ENCODE measurements at places on chromosomes 12 and 14. TPM values are rescaled to one million over a fixed set of nuclear protein-coding genes. Genes with fewer than 3 reads are reported as not detected.

- no peak for DNase-seq
Observed at GRCh38 chr12:62891805-62892549, 43.0 kb downstream of the PPM1H start.

GRCh38 chr12:80400571-80400991 is 43.5 kb upstream of the PTPRQ start:
- no peak for DNase-seq

The SMCO2 gene
- 0.57 TPM for polyA plus RNA-seq

GRCh38 chr12:65518771-65519170 is 240.3 kb downstream of the MSRB3 start:
- DNase-seq: no peak

DNA sequence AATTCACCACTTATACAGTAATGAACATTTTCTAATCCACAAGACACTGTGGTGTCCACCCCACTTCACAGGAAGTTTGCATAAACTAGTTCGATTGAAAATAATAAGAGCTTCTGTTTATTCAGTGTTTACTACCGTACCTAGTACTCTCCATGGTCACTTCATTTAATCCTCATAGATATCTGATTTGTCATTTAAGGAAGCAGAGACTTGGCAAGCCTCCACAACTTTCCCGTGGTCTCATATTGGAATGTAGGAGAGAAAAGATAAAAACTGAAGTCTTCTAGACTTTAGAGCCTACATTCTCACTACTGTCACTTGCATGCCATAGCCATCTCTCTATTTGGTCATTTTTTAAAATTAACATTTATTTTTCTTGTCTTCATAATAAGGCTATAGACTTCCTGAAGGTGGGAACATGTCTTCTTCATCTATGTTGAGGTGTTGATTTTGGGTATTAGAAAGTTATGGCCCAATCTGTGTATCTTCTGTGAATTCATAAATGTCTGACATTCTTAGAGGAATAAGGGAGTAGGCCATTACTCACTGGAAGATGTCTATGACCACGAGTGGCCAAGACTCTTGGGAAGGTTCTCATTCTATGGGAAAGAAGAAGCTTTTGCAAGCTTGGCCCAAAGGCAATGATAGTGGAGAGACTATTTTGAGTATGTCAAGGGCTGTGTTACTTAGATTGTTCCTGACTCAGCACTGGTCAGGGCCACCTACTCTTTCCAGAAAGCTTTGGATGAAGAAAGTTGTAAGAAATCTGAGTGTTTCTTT is 423.7 kb downstream of the LRIG3 start:
- DNase-seq: no peak

- no peak for DNase-seq
Observed at GRCh38 chr14:48628870-48629269, 953.5 kb upstream of the MDGA2 start.

The PTCSC3 gene
- polyA plus RNA-seq: not detected

- DNase-seq: no peak
Observed at GRCh38 chr12:50218386-50218785, 51.2 kb upstream of the CERS5 start.

The GPR162 gene
- polyA plus RNA-seq: 5.3 TPM

- DNase-seq: no peak
Observed at GRCh38 chr14:103341250-103342129, 7.5 kb downstream of the EIF5 start.

GRCh38 chr12:109863847-109864712 is 16.3 kb downstream of the GLTP start:
- no peak for DNase-seq

- no peak for DNase-seq
Observed at GRCh38 chr14:91273885-91274273, 29.4 kb upstream of the GPR68 start.

DNA sequence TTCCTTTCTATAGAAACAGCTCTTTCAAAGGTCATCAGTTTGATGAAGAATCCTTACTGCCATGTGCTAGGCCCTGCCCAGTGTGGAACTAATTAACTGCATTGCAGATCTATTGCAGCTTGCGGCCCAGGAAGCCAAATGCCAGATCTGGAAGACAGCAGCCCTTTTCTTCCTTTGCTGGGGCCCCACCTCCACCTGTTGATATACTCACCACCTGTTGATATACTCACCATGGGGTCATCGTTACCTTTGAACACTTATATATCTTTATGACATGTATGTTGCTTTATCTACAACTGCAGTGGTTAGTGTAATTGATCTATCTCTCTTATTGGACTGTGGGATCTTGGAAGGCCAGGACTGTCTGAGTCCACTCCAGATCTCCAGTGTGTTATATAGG is 292.5 kb downstream of the ATP23 start:
- DNase-seq: no peak

DNA sequence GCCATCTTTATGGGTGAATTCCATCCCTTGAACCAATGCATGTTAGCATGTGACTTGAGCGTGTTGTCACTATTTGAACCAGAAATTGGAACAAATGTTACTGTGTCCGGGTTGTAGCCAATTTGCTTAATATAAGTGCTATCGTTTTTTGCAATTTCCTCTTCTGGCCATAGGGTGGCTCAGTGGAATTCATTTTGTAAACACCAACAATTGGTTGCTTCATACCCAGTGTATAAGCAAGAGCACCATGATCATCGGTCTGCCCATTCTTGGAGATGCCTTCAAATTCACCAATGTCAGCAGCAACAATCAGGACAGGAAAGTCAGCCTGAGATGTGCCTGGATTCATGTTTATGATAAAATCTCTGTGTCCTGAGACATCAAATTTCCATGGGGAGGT is 5.0 kb upstream of the NEDD1 start:
- no peak for DNase-seq

The MYG1 gene
- polyA plus RNA-seq: 240 TPM

DNA sequence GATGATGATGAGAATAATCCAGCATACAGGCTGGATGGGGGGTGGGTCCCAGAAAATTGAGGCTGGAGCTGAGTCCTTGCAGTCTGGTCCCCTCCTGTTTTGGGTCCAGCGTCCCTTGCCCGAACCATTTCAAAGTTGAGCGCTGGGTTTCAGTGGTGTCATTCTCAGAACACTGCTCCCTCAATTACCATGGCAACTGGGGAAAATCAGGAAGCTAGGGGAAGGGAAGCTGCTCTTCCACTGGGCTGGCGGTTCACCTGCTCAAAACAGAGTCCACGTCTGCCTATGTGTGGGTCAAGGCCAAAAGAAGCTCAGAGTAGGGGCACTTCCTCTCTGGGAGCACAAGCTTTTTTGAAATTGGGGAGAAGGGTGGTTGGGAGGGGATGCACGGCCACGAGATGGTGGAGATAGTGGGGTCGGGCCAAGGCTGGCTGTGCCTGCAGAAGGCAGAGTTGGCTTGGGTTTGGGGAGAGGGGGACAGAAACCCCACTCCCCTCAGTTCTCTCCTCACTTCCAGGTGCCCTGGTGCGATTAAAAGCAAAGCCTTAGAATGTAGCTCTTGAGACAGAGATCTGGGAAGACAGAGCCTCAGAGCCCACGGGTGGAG is 1.7 kb upstream of the NOS1 start:
- no peak for DNase-seq

The OTOGL gene
- polyA plus RNA-seq: 0.08 TPM

DNA sequence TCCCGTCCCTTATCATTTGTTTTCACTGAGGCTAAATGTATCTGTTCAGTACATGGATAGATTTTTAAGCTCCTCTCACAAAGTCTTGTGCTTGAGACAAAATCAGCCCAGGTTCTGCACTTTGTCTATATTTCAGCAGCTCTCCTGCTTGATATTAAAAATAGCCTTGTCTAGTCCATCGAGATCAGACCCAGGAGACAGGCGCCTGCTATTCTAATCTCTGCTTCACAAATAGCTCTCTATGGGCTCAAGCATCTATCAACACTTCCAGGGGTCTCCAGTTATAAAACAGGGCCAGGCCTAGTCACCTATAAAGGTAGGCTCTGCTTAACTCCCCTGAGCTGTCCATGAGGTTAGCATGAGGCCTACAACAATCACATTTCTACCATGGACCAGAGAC is 62.5 kb downstream of the ZFP36L1 start:
- DNase-seq: no peak

The MMP19 gene
- 15.8 TPM for polyA plus RNA-seq

DNA sequence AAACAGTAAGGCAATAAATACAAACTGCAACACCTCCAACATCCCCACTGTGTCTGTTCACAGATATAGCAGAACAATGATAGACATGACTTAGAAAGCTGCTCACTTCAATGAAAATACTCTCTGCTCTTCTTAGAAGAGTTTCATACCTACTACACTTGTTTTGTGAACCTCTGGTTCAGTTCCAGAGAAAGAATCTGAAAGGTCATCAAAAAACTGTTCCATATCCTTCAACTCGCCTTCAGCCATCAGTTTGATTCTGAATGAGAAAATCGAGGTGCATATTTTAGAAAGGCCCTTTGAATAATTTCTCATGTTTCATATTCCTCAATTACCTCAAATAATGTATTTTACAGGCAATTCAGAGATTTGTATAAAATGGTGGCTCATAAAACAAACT is 5.5 kb downstream of the ANAPC5 start:
- no peak for DNase-seq

DNA sequence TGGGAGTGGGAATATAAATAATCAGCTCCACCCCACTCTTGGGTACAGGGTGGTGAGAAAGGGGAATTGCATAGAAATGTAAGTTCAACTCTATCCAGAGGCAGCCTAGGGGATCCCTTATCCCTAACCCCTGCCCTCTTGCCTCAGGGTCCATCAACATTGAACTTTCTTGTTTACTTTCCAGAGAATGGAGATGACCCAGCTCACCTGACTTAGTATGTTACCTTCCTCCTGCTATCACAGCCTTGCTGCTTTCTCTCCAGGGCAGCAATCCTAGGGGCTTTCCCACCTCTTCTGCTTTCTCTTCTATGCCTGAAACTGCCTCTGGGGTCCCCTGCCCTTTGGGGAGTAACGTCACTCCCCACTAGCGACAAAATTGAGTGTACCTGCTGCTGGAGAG is 2.7 kb downstream of the LRP1 start:
- DNase-seq: no peak

DNA sequence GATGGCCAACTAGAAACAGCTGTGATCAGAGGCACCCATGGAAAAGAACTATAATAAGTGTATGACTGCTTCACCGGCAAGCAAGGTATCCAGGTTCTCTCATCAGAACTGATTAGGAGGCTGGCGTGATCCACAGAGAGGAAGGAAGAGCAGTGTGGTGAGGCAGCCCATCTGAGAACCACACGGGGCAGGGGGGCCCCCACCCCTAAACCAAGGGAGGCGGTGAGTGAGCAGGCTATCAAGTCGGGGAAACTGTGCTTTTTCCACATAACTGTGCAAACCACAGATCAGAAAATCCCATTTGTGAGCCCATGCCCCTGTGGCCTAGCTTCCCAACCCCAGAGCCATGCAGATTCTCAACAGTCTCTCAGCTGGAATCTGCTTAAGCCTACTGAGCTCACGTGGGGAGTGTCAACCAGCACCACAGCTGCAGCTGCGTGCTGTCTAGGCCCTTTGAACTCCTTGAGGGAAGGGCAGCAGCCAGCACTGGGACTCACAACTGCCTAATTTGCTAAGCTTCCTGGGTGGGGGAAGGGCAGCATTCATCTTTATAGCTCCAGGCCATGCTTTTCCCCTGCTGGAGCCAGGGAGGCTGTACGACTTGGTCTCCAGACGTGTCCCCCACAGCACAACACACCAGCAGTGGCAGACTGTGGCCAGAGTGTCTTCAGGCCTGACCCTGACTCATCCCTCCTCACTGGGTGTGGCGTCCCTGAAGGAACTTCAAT is 444.4 kb upstream of the ATP2B1 start:
- no peak for DNase-seq

GRCh38 chr12:57736741-57737466 is 1.6 kb downstream of the AGAP2 start:
- DNase-seq: no peak

DNA sequence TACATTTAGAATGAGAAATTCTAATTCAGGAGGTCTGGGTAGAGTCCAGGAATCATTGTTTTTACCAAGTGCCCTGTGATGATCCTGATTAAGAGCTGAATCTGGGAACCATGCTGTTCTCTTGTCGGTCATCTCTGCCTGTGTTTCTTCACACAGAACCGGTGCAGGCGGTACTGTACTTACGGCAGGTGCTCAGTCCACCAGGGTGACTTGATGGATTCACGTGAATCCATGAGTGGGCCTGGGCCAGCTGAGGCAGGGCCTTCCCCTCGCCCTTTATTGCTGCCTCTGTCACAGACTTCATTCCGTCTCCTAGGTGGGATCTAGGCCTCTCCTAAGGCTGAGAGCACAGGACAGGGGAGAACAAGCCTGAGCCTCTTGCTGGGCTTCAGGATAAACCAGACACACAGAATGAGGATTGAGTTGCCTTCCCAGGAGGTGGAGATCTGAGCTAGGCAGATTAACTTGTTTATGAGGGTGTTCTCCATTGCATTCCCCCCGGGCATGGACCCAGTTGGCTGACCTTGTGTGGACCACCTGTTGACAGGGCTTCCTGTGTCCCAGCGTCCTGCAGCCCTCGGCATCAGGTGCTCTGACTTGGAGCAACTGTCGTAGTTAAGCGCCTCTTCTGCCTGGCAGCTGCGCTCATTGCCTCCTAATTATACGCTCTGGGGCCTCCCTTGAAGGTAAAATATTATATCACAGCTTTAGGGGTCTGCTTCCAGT is 42.1 kb downstream of the B4GALNT3 start:
- DNase-seq: no peak

GRCh38 chr12:23001487-23001886 is 376.5 kb downstream of the ETNK1 start:
- no peak for DNase-seq

The GPR132 gene
- polyA plus RNA-seq: 0.91 TPM

The HOXC4 gene
- 7.3 TPM for polyA plus RNA-seq

GRCh38 chr14:103872481-103873113 is 25.2 kb upstream of the PPP1R13B start:
- no peak for DNase-seq

The KRT77 gene
- not detected for polyA plus RNA-seq

The DDIT3 gene
- 72.8 TPM for polyA plus RNA-seq

DNA sequence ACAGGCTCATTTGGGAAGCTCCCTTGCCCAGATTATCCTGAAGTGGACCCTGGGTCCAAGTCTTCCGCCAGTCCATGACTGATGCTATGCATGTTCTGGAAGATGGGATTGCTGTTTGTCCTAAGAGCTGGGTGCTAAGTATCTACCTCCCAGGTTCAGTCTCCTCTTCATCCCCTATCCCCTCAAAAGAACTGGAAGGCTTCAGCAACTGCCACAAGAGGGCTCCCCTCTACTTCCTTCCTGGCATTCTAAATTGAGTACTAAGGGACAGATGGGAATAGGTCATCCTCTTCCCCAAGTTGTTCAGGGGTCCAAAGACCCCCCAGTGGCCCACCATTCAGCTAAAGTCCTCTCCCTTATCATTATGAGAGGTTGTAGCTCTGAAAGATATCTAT is 9.0 kb upstream of the FKBP11 start:
- DNase-seq: no peak

GRCh38 chr12:34400986-34401658 is 378.8 kb downstream of the ALG10 start:
- DNase-seq: peak; percentile 5
